Frontal cortex (tissue), 4 donors: ENCODE measurements at places on chromosomes 3 and 15.

DNA sequence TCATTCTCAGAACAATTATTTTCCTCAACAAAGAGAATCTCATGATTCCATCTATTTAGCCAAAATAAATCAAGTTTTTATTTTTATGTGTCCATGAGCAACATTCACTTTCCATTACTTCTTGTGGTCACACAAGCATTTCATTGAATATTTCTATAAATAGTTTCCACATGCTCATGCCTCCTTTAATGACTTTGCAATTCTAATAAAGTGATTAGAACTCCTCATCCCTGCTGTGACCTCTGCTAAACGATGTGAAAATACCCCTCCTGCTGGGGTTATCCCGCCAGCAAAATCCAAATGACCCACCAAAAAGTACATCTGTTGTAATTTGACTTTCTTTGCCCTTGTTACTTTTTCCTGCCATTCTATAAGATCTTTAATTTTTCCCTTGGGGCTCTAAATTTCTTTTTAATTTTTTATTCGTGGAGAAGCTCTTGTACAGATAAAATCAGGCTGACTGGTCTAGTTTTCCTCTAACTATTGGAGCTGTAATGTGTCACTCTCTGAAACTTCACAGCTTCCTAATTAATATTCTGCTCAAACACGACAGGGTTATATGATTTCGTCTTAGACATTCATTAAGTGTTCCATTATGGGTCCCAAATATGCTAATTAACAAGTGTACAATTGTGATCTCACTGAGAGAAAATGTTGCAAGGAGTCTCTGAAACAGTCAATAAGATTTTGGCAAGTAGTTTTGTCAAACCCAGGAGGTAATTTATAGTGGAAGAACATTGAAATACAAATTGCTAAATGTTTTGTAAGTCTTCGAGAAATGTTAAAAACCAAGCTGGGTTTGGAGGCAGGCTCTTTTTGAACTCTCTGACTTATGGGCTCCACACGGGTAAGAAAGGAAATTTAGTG, 533.1 kb upstream of the NAALADL2 start:
- no peak for DNase-seq

DNA sequence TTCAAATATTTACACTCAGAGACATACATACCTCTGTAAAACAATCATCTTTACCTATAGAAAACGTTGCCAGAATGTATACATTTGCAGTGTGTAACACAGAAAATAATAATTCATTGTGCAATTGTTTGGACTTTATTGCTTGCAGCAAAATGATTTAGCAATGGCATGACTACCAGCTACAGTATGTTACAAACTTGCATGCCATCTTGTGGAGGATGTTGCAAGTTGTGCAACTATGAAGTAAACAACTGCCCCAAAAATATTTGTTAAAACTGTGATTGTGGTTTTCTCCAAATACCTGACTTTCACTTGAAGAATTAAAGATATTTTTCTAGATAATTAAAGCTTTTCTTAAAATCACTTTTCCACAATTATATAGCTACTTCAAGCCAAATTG, 27.1 kb upstream of the C3orf49 start:
- DNase-seq = no peak

GRCh38 chr3:122520861-122521260, 6.1 kb upstream of the KPNA1 start:
- DNase-seq = no peak

- DNase-seq = no peak
These were observed 1006.7 kb downstream of the ROBO1 start for GRCh38 chr3:78761126-78761525.

GRCh38 chr15:71139241-71139640, 24.0 kb downstream of the THSD4 start:
- DNase-seq = no peak

DNA sequence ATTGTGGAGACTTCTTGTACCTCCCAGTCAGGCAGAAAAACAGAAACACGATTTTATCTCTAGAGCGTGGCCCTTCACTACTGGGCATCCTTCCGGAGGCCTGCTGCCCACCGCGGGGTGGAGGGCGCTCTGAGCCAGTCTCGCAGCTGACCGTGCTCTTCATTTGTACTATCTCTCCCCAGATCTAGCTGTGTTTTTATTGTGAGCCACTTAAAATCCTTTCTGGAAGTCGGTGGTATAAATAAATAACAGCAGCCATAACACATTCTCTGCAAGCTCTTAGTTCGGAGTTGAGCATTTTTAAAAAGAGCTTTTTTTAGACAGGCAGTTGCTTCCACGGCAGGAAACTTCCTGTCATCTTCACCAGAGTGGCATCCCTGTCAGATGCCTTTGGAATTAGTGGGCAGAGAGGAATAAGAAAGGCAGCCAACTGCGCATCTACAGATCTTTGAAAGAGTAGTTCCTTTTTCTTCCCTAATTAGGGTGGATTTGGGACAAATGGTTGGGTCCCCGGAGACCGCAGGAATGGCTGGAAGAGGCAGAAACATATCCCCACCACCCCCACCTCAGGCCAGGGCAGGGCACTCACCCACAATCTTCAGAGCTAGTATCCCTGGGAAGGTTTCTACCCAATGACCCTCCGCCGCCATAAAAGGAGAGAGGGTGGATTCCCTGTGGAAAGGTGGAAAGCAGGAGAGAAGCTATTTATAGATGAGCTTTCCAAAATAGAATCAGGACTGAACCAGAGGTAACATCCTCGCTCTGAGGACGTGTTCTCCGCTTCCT, 91.1 kb downstream of the TOP2B start:
- no peak for DNase-seq
